ENCODE measurements at places on chromosomes 16 and 17. TPM values are rescaled to one million over a fixed set of nuclear protein-coding genes. Genes with fewer than 3 reads are reported as not detected.
A peak's percentile ranks its signal among the peaks of the same experiment; 100 is the strongest.

GRCh38 chr16:55534756-55535155 lies 25.9 kb downstream of the LPCAT2 start:
- no peaks in the 10 kb centered on the region for H3K27me3 ChIP-seq
- no peak overlapping the region for H3K27ac ChIP-seq
- H3K4me3 ChIP-seq = no peak overlapping the region
- no peaks in the 10 kb centered on the region for H3K36me3 ChIP-seq
- no peak for DNase-seq

DNA sequence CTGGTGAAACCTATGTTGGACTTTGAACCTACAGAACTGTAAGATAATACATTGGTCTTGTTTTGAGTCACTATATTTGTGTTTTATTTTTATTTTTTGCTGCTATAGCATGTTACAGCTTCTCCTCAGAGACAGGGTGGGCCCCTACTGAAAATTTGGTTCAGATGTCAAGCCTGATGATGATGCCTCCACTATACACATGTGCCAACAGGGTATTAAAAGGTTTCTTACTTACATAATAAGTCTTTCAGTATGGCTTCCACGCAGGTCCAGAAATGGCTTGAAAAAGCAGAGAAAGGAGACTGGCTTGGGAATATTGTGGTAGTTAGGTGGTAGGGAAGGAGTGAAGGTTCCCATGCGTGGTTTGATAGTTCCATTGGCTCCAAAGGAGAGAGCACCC lies 52.9 kb upstream of the ELAC2 start:
- no peaks in the 10 kb centered on the region for H3K4me1 ChIP-seq
- H3K27ac ChIP-seq = no peak overlapping the region
- H3K4me3 ChIP-seq = no peak overlapping the region
- no peaks in the 10 kb centered on the region for H3K27me3 ChIP-seq

GRCh38 chr16:52470585-52470984 lies 76.4 kb downstream of the TOX3 start:
- peaks cover 2% of the 10 kb centered on the region for H3K36me3 ChIP-seq
- H3K27me3 ChIP-seq = no peaks in the 10 kb centered on the region
- H3K4me1 ChIP-seq = no peaks in the 10 kb centered on the region
- H3K27ac ChIP-seq = no peak overlapping the region
- H3K4me3 ChIP-seq = no peak overlapping the region

DNA sequence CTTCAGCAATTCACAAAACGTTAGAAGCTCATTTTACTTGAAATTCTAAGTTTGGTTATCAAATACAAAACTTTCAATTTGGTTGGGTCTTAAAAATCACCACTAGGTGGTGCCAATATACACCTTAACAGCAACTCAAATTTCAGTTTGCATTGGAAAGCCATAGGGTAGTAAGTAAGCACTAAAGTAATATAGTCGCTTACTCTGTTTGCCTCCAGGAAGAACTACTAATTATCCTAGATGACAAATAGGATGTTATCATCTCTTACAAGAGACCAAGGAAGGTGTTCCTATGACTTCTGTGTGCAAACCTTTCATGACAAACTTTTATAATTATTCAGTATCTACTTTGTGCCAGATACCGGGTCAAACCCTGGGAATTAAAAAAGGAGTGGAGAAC lies 93.3 kb downstream of the MYO1D start:
- H3K4me1 ChIP-seq = peaks cover 3% of the 10 kb centered on the region
- peak; percentile 77 for DNase-seq
- H3K27me3 ChIP-seq = no peaks in the 10 kb centered on the region
- no peak overlapping the region for H3K4me3 ChIP-seq
- H3K27ac ChIP-seq = no peak overlapping the region
- no peaks in the 10 kb centered on the region for H3K36me3 ChIP-seq

GRCh38 chr16:29826342-29826695 lies 6.1 kb downstream of the MVP start:
- H3K36me3 ChIP-seq = no peaks in the 10 kb centered on the region
- peak; percentile 77 for DNase-seq
- peak overlapping the region; percentile 89 for H3K27ac ChIP-seq
- peaks cover 22% of the 10 kb centered on the region for H3K4me1 ChIP-seq

- no peak for DNase-seq
- no peak overlapping the region for H3K27ac ChIP-seq
- no peak overlapping the region for H3K4me3 ChIP-seq
- peaks cover 17% of the 10 kb centered on the region for H3K36me3 ChIP-seq
- peaks cover 13% of the 10 kb centered on the region for H3K4me1 ChIP-seq
- H3K27me3 ChIP-seq = no peaks in the 10 kb centered on the region
Observed at GRCh38 chr17:51091635-51092034, 29.0 kb downstream of the SPAG9 start.

GRCh38 chr16:930076-930475 lies 40.7 kb downstream of the LMF1 start:
- H3K4me1 ChIP-seq = no peaks in the 10 kb centered on the region
- H3K36me3 ChIP-seq = peaks cover 6% of the 10 kb centered on the region
- H3K27ac ChIP-seq = no peak overlapping the region
- H3K27me3 ChIP-seq = no peaks in the 10 kb centered on the region

- no peaks in the 10 kb centered on the region for H3K4me1 ChIP-seq
- H3K27ac ChIP-seq = no peak overlapping the region
- no peak for DNase-seq
Observed at GRCh38 chr16:25614716-25615265, 77.0 kb upstream of the HS3ST4 start.

- H3K27me3 ChIP-seq = no peaks in the 10 kb centered on the region
- H3K4me1 ChIP-seq = peaks cover 4% of the 10 kb centered on the region
- H3K4me3 ChIP-seq = no peak overlapping the region
- no peak for DNase-seq
Observed at GRCh38 chr17:59725691-59726090, 18.2 kb downstream of the VMP1 start.

GRCh38 chr16:63945806-63946205 lies 1176.1 kb downstream of the CDH11 start:
- no peaks in the 10 kb centered on the region for H3K4me1 ChIP-seq
- H3K36me3 ChIP-seq = no peaks in the 10 kb centered on the region
- no peaks in the 10 kb centered on the region for H3K27me3 ChIP-seq
- no peak for DNase-seq
- H3K27ac ChIP-seq = no peak overlapping the region

- no peak for DNase-seq
- H3K27ac ChIP-seq = no peak overlapping the region
- H3K4me1 ChIP-seq = no peaks in the 10 kb centered on the region
- H3K27me3 ChIP-seq = no peaks in the 10 kb centered on the region
- no peaks in the 10 kb centered on the region for H3K36me3 ChIP-seq
Observed at GRCh38 chr17:35010093-35010492, 29.8 kb downstream of the LIG3 start.

DNA sequence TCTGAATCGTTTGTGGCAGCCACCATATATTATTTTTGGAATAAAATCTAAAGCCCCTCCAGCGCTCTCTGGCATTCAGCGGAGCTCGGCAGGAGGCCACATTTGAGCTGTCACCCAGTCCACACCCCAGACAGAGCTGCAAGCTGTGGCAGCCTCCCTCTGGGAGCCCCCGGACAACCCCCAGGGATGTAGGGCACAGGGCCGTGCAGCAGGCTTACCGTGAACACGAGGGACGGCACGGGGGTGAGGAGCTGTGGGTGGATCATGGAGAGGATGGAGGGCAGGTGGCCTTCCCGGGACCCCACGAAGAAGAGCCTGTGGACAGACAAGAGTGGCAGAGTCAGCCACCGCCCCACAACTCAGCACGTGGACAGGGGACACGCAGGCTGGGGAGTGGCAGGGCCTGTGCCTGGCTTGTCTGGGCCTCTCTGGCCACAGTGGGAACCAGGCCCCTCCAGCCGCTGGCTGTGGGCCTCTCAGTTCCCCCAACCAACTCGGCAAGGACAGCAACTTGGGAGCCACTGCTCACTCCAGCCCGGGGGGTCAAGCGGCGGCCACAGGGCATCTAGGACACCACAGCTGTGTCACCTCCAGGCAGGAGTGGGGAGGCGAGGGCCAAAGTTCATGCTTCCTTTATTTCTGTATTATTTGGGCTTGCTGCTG lies 31.5 kb downstream of the SLC7A5 start:
- peaks cover 60% of the 10 kb centered on the region for H3K4me1 ChIP-seq
- no peaks in the 10 kb centered on the region for H3K27me3 ChIP-seq
- H3K36me3 ChIP-seq = peaks cover 98% of the 10 kb centered on the region
- no peak overlapping the region for H3K4me3 ChIP-seq
- H3K27ac ChIP-seq = peak overlapping the region; percentile 22
- no peak for DNase-seq

DNA sequence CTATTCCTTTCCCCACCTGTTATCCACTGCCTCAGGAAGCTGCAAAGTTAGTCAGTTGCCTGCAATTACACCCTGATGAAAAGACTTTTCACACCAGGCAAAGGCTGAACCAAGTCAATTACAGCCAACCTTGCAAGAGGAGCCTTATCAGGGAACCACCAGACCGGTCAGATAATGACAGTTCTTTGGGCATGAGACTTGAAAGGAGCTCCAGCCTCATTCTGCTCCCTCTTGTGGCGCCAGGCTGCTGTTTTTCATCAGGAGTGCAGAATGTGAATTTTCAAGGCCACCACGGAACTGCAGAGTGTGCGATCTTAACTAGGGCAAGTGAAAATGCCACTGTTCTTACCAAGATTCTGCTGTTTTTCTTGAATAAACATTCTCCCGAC lies 22.5 kb downstream of the DNAI2 start:
- H3K27me3 ChIP-seq = no peaks in the 10 kb centered on the region
- H3K27ac ChIP-seq = no peak overlapping the region
- DNase-seq = peak; percentile 67
- no peak overlapping the region for H3K4me3 ChIP-seq

DNA sequence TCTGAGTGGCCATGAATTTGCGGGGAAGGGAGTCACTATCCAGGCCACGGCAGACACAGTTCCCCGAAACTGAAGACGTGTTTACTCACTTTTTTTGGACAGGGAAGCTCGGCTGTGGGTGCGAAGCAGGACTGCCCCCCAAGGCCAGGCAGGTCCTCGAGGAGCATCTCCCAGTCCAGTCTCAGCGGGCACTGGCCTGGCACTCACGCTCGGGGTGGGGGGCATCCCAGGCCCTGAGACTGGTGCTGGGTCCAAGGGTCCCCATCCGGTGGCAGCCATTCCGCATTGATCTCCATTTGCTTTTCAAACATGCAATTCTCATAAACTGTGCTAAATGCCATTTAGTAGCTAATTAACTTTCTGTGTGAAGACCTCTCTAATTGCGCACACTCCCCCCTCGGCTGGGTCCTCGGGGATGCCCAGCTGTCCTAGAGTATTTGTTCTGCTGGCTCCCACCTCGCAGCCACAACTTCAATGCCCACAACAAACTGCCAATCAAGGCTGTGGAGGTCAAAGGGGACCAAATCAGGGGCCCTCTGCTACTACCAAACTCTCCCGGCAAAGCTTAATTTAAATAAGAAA lies 50.2 kb downstream of the TBC1D16 start:
- DNase-seq = no peak
- H3K4me3 ChIP-seq = no peak overlapping the region
- H3K36me3 ChIP-seq = no peaks in the 10 kb centered on the region
- peak overlapping the region; percentile 42 for H3K27ac ChIP-seq

DNA sequence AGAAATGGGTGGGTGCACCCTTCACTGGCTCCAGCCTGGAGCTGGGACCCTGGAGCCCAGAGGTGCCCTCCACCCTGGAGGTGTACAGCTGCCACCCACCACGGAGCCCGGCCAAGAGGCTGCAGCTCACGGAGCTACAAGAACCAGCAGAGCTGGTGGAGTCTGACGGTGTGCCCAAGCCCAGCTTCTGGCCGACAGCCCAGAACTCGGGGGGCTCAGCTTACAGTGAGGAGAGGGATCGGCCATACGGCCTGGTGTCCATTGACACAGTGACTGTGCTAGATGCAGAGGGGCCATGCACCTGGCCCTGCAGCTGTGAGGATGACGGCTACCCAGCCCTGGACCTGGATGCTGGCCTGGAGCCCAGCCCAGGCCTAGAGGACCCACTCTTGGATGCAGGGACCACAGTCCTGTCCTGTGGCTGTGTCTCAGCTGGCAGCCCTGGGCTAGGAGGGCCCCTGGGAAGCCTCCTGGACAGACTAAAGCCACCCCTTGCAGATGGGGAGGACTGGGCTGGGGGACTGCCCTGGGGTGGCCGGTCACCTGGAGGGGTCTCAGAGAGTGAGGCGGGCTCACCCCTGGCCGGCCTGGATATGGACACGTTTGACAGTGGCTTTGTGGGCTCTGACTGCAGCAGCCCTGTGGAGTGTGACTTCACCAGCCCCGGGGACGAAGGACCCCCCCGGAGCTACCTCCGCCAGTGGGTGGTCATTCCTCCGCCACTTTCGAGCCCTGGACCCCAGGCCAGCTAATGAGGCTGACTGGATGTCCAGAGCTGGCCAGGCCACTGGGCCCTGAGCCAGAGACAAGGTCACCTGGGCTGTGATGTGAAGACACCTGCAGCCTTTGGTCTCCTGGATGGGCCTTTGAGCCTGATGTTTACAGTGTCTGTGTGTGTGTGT lies 46.8 kb downstream of the IL21R start:
- H3K36me3 ChIP-seq = no peaks in the 10 kb centered on the region
- no peaks in the 10 kb centered on the region for H3K4me1 ChIP-seq
- DNase-seq = no peak
- peaks cover 9% of the 10 kb centered on the region for H3K27me3 ChIP-seq
- H3K27ac ChIP-seq = no peak overlapping the region

- no peaks in the 10 kb centered on the region for H3K27me3 ChIP-seq
- no peak overlapping the region for H3K27ac ChIP-seq
- H3K36me3 ChIP-seq = no peaks in the 10 kb centered on the region
Observed at GRCh38 chr17:31595076-31595475, 203.6 kb downstream of the RAB11FIP4 start.

DNA sequence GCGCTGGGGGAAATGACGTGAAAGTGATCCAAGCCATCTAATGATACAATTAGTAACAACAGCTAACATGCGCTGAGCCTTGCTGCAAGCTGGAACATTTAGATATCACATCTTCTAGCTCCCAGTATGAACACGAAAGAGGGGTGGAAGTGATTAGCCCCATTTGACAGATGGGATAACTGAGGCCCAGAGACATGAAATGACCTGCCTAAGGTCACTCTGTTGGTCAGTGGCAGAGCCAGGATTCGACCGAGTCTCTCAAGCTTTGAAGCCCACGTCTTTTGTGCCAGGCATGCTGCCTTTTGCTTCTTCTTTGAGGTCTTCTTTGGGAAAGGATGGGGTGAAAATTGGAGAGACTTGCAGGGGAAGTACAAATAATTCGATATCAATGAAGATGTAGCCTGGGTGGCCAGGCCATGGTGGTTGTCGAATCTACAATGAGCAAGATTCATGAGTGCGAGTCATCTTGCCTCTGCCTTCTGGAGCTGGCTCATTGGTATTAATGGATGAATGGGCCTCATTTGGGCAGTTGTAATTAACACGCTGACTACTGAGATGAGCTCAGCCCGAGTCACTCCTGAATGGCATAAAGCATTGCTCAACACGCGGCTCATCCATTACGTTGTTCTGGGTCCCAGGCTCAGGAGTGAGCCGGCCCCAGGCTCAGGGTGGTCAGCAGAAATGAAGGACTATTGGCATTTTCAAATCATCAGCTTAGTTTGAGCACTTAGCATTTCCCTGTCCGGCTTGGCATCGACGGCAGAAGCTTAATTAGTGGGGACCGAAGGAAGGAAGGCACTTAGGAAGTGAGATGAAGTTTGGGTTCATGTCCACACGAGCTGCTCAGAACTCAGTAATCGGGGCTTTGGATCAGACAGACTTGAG lies 28.0 kb upstream of the GPRC5B start:
- peaks cover under 1% of the 10 kb centered on the region for H3K4me1 ChIP-seq
- H3K36me3 ChIP-seq = no peaks in the 10 kb centered on the region
- no peak overlapping the region for H3K27ac ChIP-seq
- no peak for DNase-seq

The CCL1 gene
- polyA plus RNA-seq = not detected

The MRPL38 gene
- polyA plus RNA-seq = 56.9 TPM

The PPP1R27 gene
- not detected for polyA plus RNA-seq

The KRTAP4-6 gene
- not detected for polyA plus RNA-seq

The KRT24 gene
- not detected for polyA plus RNA-seq

The ABAT gene
- polyA plus RNA-seq = 28.9 TPM

The CDRT15 gene
- polyA plus RNA-seq = not detected

The SCGB1C2 gene
- polyA plus RNA-seq = not detected

The GAST gene
- 1.9 TPM for polyA plus RNA-seq

Measured in small intestine (tissue), 16 donors.